K562 (cell line): ENCODE measurements at places on chromosomes 1 and 21.
A peak's percentile ranks its signal among the peaks of the same experiment; 100 is the strongest.

DNA sequence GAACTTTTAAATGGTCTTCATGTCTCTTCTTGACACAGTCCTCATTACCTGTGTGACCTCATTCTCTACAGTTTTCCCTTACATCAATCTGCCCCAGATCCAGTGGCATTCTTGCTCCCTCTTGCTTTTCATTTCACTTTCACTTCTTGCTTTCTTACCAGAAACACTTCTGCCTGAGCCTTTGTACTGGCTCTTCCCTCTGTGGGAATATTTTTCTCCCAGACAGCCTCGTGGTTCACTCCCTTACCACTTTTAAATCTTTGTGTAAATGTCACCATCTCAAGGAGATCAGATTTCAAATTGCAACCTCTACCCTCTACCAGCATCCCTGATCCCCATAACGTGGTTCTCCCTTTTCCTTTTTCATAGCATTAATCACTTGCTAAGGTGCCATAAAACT is 73.2 kb downstream of the DISC1 start:
- DNase-seq: no peak

DNA sequence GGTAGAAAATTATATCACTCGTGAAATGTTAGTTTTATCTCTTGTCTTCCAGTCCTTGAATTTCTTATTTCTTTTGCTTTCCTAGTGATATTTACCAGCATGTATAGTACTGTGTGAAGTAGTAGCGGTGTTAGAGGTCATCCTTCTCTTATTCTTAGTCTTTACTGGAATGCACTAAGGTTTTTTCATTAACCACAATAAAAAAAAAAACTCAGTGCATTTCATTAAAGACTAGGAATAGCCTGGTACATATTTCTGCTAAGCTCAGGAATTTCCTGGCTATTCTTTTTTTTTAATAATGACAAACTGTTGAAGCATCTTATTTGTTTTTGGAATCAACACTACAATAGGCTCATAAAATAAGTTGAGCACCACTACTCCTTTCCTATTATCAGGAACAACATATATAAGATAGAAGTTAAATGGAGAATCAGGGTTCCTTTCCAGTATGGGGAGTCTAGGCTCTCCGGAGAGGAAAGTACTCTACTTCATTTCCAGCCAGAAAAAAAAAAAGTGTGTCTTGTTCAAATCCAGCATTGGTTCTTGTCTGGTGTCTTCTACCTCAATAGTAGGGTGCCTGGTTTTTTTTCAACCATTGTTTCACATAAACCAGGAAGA is 60.0 kb downstream of the TNFSF18 start:
- DNase-seq: no peak

DNA sequence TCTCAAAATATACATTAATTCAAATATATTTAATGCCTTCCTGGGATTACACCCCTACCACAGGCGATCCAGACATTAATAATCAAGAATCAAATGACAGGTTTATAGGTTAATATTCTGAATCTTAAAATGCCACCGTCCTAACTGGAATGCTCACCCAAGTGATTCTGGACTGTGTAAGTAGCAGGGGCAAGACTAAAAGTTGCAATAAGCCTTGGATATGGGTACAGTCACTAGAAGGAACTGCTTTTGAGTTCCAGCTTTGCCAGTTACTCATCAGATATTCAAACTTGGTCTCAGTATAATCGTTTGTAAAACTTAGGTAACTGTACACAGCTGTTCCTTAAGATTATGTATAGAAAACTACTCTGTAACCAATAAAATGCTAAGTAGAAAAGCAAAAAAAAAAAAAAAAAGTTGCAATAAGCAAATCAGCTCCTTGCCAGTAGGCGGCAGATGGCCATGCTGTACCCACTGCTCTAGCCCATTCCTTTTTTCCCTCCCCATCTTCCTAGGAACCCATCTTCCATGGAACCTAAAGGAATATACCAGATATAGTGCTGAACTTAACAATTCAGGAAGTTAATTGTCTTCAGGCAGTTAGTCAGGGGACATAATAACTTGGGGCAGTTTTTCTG is 10.5 kb downstream of the RO60 start:
- DNase-seq: peak; percentile 56

DNA sequence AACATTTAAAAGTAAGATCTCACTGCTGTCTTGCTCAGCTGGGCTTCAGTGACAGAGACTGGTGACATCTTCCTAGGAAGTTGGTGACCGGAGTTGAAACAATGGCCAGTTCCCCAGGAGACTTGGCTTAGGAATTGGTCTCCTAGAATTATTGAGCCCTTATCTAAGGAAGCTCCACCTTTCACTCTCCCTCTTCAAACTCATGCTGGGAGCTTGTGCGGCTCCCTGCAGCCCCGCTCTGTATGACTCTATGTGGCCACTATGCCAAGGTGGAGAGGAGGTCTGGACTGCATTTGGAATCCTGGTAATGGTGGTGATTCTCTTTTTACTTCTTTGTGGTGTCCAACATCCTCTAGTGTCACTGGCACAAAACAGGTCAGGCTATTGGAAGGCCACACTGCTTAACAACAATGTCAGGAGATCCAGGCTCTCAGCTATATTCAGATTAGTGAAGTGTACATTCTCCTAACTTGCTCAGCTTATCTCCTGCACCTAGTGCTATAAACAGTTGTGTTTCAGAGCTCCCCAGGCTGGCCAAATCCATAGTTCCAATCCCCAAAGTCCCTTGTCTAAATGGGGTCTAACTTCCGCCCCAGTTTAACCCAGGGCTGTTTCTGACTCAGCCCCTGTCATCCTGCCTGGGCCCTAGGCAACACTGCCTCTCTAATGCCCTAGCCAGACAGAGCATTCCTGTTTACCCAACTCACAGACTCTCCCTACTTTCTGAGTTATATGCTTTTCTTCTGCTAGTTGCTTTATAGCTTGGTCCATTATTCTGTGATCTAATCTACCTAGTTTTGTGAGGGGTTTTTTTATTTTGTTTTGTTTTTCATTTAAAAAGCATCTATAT is 18.3 kb downstream of the ATP2B4 start:
- no peak for DNase-seq

GRCh38 chr1:20138346-20138745 is 777 bp upstream of the PLA2G2F start:
- no peak for DNase-seq
